Sigmoid colon (tissue), 7 donors: ENCODE measurements at places on chromosomes 16 and 17. TPM values are rescaled to one million over a fixed set of nuclear protein-coding genes. Genes with fewer than 3 reads are reported as not detected.

GRCh38 chr16:14132696-14133048, 61.6 kb downstream of the MRTFB start:
- H3K4me1 ChIP-seq, result no peaks in the 10 kb centered on the region
- H3K27ac ChIP-seq, result no peak overlapping the region
- no peak overlapping the region for H3K4me3 ChIP-seq
- no peak for DNase-seq
- H3K36me3 ChIP-seq, result no peaks in the 10 kb centered on the region
- H3K27me3 ChIP-seq, result no peaks in the 10 kb centered on the region

- H3K27ac ChIP-seq, result no peak overlapping the region
- no peaks in the 10 kb centered on the region for H3K27me3 ChIP-seq
- H3K4me1 ChIP-seq, result no peaks in the 10 kb centered on the region
- H3K36me3 ChIP-seq, result no peaks in the 10 kb centered on the region
Measured at GRCh38 chr17:7987112-7987893, 15.1 kb upstream of the GUCY2D start.

GRCh38 chr17:67995570-67996263, 552 bp downstream of the C17orf58 start:
- H3K27me3 ChIP-seq, result no peaks in the 10 kb centered on the region
- peak overlapping the region; percentile 37 for H3K4me3 ChIP-seq
- peak overlapping the region; percentile 95 for H3K27ac ChIP-seq
- DNase-seq, result peak; percentile 72

MT1M gene
- total RNA-seq, result 40.7 TPM

SPATA32 gene
- not detected for total RNA-seq

DNA sequence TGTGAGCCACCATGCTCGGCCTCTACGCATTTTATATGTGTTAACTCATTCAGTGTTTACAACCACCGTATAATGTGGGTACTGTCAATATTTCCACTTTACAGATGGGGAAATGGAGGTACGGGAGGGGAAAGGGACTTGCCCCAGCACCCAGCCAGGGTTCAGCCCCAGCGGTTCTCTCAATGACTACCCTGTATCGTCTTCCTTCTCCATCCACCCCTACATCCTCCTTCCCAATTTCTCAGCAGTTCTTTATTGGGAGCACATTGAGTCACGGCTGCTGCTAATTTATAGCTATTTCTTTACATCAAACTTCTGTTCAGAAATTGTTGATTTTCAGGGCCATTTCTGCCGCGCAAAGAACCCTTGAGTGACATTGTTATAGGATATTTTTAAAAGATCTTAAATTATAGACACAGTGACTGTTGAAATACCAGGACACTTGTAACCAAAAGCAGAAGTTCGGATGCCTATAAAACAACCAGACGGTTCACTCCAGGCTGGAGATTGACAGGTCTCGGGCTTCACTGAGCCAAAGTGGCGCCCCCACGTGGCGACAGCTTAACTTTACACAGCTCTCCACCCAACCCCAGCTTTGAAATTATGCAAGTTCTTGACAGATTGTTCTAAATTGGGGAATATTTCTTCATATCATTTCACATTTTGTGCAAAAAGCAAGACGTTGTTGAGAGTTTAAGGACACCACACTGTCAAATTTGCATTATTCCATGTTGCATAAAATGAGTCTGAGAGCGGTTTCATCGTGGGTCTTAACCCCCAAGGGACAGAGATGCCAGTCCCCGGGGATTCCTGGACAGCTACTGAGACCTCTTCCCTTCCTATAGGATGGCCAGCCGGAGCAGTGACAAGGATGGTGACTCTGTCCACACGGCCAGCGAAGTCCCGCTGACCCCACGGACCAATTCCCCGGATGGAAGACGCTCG, 11.8 kb downstream of the SYT17 start:
- no peaks in the 10 kb centered on the region for H3K27me3 ChIP-seq
- DNase-seq, result peak; percentile 75
- H3K4me1 ChIP-seq, result no peaks in the 10 kb centered on the region
- H3K36me3 ChIP-seq, result no peaks in the 10 kb centered on the region

DNA sequence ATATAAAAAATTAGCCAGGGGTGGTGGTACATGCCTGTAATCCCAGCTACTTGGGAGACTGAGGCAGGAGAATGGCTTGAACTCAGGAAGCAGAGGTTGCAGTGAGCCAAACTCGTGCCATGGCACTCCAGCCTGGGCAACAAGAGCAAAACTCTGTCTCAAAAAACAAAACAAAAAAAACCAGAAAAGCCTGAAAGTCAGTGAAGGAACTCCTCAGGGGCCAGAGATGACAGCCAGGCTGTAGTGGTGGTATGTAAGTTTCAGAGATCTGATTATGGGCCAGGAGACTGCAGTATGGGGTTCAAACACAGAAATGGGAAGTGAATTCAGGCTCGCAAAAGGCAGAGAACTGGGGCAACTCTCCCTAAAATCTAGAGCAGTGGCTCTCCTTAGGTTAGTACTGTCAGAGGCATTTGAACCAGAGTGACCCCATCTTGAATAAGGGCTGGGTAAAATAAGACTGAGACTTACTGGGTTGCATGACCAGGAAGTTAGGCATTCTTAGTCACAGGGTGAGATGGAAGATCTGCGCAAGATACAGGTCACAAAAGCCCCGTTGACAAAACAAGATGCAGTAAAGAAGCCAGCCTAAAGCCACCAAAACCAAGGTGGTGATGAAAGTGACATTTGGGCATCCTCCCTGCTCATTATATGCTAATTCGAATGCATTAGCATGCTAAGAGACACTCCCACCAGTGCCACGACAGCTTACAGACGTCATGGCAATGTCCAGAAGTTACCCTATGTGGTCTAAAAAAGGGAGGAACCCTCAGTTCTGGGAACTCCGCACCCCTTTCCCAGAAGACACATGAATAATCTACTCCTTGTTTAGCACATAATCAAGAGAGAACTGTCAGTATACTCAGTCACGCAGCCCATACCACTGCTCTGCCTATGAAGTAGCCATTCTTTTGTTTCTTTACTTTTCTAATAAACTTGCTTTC, 120.2 kb upstream of the XYLT1 start:
- no peaks in the 10 kb centered on the region for H3K36me3 ChIP-seq
- no peaks in the 10 kb centered on the region for H3K27me3 ChIP-seq
- DNase-seq, result no peak
- H3K4me1 ChIP-seq, result no peaks in the 10 kb centered on the region
- H3K4me3 ChIP-seq, result no peak overlapping the region

DNA sequence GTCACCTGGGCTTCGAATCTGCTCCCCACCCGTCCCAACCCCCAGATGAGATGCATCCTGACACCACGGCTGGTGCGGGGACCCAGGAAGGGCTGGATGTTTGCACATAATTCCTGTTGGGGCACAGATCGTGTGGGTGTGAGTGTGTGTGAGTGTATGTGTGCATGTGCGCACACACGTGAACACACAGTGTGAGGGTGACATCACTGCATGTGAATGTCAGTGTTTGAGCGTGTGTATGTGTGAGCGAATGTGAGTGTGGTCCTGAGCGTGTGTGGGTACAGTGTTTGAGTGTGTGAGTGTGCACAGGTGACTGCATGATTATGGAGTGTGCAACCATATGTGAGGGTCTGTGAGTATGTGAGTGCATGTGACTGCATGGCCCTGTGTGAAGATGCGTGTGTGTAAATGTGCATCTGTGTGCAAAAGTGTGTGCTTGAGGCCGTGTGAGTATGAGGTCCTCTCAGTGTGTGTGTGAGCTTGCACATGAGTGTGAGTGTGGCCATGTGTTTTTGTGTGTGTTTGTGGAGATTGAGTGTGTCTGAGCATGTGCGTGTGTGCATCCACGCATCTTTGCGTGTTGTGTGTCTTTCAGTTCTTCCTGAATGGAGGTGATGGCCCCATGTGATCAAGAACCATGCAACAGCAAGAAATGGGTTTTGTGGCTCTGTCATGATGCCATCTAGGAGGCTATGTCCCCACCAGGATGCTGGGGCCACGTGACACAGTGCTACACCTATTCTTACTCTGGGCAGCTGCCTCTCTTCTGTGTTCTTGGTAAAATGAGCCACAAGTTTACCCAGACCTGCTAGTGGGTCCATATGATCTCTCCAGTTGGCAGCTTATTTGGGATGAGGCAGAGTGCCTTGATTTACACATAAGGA, 70.5 kb upstream of the GCSH start:
- no peaks in the 10 kb centered on the region for H3K36me3 ChIP-seq
- H3K4me3 ChIP-seq, result no peak overlapping the region
- no peak overlapping the region for H3K27ac ChIP-seq
- DNase-seq, result no peak
- no peaks in the 10 kb centered on the region for H3K27me3 ChIP-seq

DNA sequence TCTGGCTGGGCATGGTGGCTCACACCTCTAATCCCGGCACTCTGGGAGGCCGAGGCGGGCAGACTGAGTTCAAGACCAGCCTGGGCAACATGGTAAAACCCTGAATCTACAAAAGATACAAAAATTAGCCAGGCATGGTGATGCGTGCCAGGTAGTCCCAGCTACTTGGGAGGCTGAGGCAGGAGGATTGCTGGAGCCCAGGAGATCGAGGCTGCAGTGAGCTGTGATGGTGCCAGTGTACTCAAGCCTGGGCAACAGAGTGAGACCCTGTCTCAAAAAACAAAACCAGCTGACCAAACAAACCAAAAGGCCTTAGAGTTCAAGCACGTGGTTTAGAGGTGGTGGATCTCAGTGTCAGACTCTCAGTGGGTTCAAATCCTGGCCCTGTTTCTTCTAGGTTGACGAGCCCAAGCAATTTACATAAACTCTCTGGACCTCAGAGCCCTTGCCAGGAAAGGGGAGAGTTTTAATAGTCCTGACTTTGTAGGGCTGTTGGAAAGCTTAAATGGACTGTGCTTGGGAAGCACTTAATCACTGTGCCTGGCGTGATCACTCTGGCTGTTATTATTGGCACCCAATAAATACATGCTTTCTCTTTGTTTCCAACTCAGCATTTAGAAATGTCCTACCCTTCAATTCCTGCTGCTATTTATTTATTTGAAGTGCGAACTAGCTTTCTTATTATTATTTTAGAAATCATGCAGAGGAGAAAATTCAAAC, 44.7 kb downstream of the ABCC1 start:
- peaks cover 90% of the 10 kb centered on the region for H3K4me1 ChIP-seq
- no peak for DNase-seq
- H3K27me3 ChIP-seq, result no peaks in the 10 kb centered on the region

- H3K27me3 ChIP-seq, result no peaks in the 10 kb centered on the region
- H3K4me3 ChIP-seq, result no peak overlapping the region
- H3K27ac ChIP-seq, result no peak overlapping the region
- H3K36me3 ChIP-seq, result no peaks in the 10 kb centered on the region
- H3K4me1 ChIP-seq, result no peaks in the 10 kb centered on the region
Measured at GRCh38 chr17:40936976-40937375, 470 bp downstream of the KRT23 start.

CSH2 gene
- total RNA-seq, result not detected

DNA sequence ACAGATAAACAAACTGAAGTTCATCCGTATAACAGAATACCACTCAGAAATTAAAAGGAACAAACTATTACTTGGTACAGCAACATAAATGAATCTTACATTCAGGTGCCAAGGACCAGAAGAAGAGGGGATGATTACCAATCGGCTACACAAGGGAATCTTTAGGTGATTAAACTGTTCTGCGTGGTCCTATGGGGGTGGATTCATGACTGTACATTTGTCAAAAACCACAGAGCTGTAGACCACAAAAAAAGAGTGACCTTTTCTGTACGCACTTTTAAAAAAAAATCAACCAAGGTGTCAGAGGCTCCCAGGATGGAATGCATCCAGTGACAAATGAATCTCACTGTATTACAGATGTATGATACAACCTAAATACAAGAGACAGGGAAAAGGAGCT, 110.8 kb downstream of the CDYL2 start:
- H3K4me1 ChIP-seq, result no peaks in the 10 kb centered on the region
- H3K27me3 ChIP-seq, result no peaks in the 10 kb centered on the region
- H3K27ac ChIP-seq, result no peak overlapping the region

- H3K4me1 ChIP-seq, result peaks cover 23% of the 10 kb centered on the region
- no peaks in the 10 kb centered on the region for H3K36me3 ChIP-seq
- peak overlapping the region; percentile 74 for H3K27ac ChIP-seq
- H3K4me3 ChIP-seq, result no peak overlapping the region
Measured at GRCh38 chr17:601244-601925, 113.3 kb downstream of the VPS53 start.

DNA sequence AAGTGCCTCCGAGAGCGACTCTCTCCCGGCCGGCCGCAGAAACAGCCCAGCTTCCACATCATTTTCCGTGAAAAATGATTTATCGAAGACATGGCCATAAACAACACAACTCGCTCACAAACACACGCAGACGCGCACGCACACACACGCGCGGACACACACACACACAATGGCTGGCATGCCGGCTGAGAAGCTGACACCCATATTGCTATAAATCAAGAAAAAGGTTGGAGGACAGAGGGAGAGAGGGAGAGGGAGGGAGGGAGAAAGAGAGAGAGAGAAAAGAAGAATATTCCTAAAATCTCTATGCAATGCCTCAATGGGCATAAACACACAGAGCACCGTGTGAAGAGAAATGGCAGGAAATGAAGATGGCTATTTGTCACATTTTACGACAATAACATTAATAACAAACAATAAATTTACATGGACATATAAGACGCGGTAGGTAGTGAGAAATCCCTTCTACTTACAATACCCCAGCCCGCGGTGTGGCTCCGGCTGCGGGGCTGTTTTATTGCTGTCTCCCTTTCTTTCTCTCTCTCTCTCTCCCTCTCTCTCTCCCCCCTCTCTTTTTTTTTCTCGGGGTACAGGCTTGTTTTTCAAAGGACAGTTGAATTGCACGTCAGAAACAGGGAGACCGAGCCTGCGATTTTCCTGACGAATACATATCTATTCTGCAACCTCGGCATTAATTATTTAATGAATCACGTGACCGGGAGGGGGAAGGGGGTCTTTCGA, 9.5 kb downstream of the HOXB4 start:
- H3K4me3 ChIP-seq, result peak overlapping the region; percentile 84
- peaks cover 97% of the 10 kb centered on the region for H3K4me1 ChIP-seq
- peak overlapping the region; percentile 94 for H3K27ac ChIP-seq
- DNase-seq, result no peak
- no peaks in the 10 kb centered on the region for H3K36me3 ChIP-seq

- H3K27me3 ChIP-seq, result no peaks in the 10 kb centered on the region
- no peaks in the 10 kb centered on the region for H3K4me1 ChIP-seq
- DNase-seq, result no peak
- H3K36me3 ChIP-seq, result no peaks in the 10 kb centered on the region
- H3K27ac ChIP-seq, result no peak overlapping the region
Measured at GRCh38 chr17:30550512-30551273, 73.5 kb downstream of the GOSR1 start.
